ENCODE measurements at places on chromosomes 4 and X.

DNA sequence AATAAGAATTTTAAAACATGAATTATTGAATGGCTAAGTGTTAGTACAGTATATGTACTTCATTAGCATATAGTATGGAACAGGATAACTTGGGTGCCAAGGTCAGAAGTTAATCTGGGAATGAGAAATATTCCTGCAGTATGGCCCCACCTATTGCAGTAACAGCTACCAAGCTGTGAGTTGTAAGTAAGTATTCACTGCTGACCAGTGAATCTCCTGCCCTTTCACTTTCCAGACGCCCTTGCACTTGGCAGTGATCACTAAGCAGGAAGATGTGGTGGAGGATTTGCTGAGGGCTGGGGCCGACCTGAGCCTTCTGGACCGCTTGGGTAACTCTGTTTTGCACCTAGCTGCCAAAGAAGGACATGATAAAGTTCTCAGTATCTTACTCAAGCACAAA, 105.1 kb downstream of the NFKB1 start:
- no peak for DNase-seq

- DNase-seq, result no peak
Measured at GRCh38 chr4:62293551-62293950, 1093.4 kb downstream of the ADGRL3 start.

- DNase-seq, result no peak
Measured at GRCh38 chr4:165177725-165178666, 29.4 kb upstream of the KLHL2 start.

DNA sequence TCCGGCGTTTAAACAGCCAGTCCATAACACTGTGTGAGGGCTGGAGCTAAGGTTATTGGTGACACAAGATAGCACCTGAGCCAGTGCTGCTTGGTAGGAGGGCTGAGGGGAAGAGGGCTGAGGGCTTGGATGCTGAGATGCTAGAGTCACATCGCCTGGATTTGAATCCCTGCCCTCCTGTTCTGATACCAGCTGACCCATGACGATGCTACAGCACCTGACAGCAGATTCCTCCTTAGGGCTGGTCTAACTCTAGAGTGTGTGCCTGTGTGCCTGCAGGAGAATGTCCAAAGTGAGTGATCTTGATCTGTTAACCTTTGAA, 102.5 kb downstream of the PTTG2 start:
- no peak for DNase-seq

DNA sequence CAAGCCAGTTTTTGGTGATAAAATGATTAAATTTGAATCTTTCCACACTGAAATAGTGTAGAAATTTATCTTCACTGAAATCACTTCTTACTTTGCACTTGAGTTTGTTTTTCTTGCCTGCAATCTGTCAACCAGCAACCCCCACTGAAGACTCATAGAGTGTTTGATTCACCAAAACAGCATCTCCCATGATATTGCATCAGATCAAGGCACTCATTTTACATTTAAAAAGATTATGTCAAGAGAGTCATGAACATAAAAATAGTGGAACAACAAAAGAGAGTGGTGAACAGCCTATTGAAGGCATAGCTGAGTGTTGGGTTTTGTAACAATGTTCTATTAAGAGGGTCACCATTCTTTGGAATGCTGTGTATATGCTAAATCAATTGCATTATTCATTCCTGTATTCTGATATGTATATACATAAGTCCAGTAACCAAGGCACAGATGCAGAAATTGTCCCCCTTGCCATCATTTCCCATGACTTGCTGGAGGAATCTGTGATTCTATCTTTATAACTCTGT, 1934.9 kb downstream of the ARAP2 start:
- no peak for DNase-seq

- no peak for DNase-seq
Measured at GRCh38 chr4:183658362-183659028, 490 bp downstream of the RWDD4 start.

- DNase-seq, result no peak
Measured at GRCh38 chr4:172650758-172651530, 517.7 kb upstream of the GALNT7 start.

DNA sequence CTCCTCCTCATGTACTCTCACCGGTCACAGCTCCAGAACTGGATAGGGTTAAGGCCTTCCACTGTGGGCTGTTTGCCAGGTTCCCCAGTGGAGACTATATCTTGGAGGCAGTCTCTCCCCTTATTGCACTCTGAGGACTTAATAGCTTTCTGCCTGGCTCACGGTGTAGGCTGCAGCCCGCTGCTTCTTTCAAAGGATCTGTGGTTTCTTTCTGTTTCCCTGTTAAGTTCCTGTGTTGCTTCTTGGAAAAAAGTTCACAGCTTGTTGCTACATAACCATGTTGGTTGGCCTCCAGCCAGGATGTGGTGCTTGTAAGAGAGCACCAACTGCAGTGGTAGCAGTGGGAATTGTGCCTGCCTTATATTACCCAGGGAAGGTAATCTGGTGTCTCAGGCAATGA, 24.9 kb upstream of the ZDHHC15 start:
- no peak for DNase-seq

- DNase-seq, result no peak
Measured at GRCh38 chr4:41750121-41750625, 1.6 kb upstream of the PHOX2B start.

DNA sequence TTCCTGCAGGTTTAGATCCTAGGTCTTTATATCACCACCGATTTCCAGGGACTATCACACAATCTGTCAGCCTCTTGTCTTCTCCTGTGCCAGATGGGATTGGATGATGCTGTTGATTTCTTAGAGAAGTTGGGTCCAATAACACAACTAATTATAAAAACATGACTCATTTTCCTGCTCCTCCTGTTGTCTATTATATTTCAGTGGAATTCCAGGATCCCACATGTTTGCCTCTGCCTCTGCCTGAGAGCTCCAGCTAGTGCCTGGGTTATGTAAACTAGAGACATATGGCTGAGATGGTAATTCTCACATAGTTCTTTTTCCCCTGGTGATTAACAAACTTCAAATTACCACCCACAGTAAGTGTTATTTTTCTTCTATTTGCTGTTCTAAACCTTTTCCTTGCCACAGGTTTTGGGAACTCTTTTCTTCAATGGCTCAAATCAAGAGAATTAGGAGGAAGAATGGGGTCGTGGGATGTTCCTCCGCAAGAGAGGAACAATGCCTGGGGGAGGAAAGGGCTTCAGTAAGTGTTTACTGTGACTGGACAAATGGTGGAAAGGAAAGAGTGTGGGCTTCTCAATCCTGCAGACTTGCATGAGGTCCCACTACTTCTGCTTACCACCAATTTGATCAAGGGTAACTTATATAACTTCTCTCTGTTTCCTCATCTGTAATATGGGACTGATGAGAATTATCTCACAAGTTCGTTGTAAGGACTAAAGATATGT, 3.4 kb upstream of the HOPX start:
- DNase-seq, result no peak

GRCh38 chrX:78329486-78329885, 2.1 kb upstream of the CYSLTR1 start:
- DNase-seq, result no peak
